Mucosa of gallbladder (tissue), 1 donor: ENCODE measurements at places on chromosomes 5 and 9. TPM values are rescaled to one million over a fixed set of nuclear protein-coding genes. Genes with fewer than 3 reads are reported as not detected.

- no peak for DNase-seq
These were observed 169.0 kb downstream of the CDK5RAP2 start for GRCh38 chr9:120410925-120411501.

DNA sequence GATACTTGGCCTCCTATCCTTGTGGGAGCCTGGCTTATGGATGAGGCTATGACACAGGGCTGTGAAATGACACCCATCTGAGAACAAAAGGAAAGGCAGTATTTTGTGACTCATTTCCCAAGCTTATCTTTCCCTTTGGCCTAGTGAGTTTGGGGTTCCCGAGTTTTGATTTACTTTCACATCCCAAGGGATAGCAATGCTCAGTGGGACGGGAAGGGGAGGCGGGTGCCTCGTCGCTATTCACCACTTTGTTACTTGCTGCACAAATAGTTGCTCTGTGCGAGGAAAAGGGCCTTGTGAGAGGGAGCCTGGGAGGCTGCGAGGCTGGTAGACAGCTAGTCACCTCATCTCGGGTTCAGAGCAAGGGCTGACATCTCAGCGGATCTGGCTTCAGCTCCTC, 59.1 kb upstream of the ENTREP1 start:
- DNase-seq, result no peak

- no peak for DNase-seq
These were observed 119.5 kb upstream of the CACNA1B start for GRCh38 chr9:137758067-137758466.

GRCh38 chr5:148511810-148512347, 128.1 kb downstream of the FBXO38 start:
- DNase-seq, result no peak

GRCh38 chr9:99199938-99200539, 21.7 kb downstream of the ALG2 start:
- DNase-seq, result no peak

Gene ANKDD1B
- total RNA-seq, result 0.43 TPM

DNA sequence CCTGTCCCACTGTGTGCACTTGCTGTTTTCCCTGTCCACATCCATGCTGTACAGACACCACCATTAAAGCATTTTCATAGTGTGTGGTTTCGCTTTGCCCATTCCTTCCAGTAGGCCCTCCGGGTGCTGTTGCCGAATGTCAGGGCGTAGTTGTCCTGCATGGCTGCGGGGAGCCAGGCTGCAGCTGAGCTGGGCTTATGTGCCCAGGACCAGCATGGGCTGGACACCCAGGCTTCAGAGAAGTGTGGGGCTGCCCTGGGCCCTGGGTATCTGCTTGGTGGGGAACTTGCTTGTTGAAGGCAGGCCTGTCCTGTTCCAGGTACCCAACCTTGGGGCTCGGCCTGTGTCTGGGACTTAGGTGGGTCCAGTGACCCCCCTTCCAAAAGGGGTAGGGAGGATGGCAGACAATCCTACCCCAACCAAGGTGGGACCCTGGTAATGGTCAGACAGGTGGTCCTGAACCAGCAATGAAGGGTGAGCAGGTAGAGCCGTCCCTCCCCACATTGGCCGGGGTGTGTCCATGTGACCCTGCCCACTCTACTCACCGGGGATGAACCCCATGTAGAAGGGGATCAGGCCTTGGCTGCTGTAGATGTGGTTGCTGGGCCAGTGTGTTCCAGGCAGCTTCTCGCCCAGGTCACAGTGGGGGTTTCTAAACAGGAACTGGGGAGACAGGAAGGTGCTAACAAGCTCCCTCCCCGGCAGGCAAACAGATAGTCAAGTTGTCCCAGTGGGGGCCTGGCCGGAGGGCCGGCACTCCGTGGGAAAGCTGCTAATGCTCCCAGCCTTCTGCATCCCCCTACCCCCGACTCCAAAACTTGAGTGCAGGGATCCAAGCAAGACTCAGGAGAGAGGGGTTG, 2.8 kb downstream of the TUBB4B start:
- DNase-seq, result no peak

DNA sequence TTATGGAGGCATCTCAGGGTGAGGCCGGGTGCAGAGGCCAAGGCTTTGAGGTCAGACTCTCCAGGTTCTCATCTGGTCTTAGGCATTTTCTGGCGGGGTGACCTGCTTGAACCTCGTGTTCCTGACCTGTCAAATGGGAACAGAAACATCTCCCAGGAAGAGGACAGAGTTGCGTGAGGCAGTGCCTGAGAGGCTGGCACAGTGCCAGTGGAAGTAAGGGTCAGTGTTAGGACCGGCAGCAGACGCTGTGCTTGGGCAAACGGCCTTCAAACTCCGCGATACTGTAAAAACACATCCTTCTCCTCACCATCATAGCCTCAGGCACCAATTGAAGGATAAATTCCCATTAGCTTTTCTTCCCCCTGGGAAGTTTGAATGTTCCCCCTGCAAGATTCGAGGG, 55.6 kb upstream of the FCN2 start:
- no peak for DNase-seq

GRCh38 chr5:77407152-77407551, 85.0 kb downstream of the WDR41 start:
- no peak for DNase-seq

GRCh38 chr9:117551171-117551570, 136.3 kb upstream of the ASTN2 start:
- DNase-seq, result no peak

DNA sequence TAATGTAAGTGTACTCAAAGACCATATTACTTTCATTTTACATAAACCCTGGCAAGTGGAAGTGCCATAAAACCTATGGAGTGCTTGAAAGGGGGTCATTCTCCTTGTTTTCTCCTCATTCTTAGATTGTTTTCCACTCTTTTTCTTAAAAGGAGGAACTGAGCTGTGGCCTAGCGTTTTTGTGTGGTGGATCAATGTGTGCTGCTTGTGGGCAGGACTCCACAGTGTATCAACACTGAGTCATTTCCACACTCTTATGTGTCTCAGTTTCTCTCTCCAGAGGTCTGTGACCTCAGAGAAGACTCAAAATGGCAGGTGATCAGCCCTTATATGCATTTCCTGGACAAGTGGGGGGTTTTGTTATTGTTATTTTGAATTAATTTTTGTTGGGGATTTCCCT, 516.1 kb upstream of the CDH10 start:
- DNase-seq, result no peak

DNA sequence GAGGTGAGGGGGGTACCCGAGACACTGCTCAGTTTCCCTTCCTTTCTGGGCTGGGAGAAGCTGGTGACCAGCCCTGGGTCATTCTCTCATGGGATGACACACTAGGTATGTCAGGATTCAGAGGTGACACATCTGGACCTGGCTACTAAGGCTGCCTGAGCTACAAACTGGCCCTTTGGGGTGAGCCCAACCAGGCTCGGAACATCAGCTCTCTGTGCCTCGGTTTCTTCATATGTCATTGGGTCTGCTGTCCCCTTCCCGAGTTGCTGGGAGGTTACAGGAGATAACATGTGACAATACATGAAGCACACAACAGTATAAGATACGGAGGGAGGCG, 11.8 kb downstream of the CARD19 start:
- no peak for DNase-seq

- no peak for DNase-seq
These were observed 68.7 kb downstream of the SHB start for GRCh38 chr9:38000332-38000731.

Gene CARD9
- total RNA-seq, result 8.2 TPM

- no peak for DNase-seq
These were observed 22.1 kb downstream of the MCIDAS start for GRCh38 chr5:55205001-55205400.
